Epithelial cell of proximal tubule (primary cell): ENCODE measurements at places on chromosomes 3 and 15. TPM values are rescaled to one million over a fixed set of nuclear protein-coding genes. Genes with fewer than 3 reads are reported as not detected.

- DNase-seq = no peak
These were observed 150.5 kb downstream of the MAGI1 start for GRCh38 chr3:65888196-65888595.

DNA sequence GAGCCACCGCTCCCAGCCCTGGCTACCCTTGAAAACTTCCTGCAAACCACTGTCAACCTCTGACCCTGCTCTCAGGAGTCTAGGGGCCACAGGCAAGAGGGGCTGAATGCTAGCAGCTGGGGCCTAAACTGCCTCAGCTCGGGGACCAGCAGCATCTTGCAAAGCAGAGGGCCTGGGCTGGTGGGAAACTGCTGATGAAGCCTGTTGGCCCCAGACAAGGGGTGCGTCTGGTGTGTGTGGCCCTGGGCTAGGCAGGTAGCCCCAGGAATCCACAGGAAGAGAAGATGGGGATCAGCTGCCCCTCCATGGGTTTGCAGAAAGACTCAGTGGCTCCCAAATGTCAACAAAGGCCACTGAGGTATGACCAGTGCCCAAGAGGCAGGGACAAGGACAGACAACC lies 8.2 kb upstream of the POLG start:
- no peak for DNase-seq

- no peak for DNase-seq
These were observed 68.5 kb downstream of the GPR176 start for GRCh38 chr15:39851500-39852092.

DNA sequence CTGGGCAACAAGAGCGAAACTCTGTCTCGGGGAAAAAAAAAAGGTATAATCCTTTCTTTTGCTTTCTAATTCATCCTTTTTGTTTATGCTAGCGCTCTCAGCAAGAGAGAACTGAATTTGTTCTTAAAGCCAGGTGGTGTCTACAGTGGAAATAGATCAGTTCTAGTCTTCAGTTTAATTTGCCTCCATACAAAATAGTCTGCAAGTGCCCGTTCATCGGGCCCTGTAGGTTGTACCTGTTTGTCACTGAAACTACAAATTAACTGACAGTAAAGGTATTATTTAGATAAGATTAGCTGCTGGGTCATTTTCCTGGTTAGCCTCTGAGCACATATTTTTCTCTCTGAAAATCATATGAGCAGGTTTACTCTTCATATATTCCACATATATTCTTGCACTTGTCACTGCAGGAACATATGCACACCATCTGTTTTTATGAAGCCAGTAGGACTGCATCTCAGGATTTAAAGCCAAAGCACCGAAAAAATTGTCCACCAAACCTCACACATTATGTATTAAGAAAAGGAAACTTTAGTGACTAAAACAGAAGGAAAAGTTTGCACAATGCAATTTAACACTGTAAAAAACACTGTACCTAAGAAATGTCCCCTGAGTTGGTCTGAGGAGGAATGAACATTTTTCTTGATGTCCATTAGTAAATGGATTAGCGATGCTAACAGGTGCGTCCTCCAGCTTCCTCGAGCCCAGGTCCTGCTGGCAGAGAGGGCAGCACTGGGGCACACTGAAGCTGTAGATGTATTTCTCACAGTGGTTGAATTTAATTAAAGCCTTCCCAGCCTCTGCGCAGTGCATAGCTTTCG lies 437 bp downstream of the MKRN2OS start:
- no peak for DNase-seq

DNA sequence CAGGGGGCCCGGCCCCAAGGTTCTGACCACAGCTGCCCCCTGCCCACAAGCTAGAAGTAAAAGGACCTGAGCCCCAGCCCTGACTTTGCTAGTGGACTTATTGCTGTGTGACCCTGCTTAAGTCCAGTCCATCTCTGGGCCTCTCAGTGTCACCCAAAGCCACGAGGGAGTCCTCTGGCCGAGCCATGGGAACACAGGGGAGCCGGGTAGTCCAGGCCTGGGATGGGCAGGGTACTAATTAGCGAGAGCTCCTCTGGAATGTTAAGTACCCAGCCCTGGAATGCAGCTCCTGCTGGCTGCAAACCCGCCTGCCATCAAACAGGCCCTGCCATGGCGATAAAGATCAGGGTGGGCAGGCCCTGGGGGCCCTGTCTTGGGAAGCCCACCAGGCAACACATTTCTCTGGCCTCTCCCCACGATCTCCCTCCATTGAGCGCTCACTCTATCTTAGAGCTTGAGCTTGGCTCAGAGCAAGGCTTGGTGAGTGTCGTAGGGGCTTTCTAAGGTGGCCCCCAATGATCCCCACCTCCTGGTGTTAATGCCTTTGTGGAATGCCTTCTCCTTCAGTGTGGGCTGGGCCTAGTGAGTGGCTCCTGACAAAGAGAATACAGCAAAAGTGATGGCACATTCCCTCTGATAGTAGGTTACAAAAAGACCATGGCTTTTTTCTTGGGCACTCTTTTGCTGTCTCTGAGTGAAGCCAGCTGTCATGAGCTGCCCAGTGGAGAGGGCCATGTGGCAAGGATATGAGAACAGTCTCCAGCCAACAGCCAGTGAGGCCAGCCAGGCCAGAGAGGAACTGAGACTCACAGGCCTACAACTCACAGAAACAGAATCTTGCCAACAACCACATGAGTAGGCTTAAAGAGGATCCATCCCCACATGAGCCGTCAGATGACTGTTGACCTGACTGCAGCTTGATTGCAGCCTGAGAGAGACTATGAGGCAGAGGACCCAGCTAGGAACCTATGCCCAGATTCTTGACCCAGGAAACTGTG lies 133.1 kb downstream of the SMAD6 start:
- DNase-seq = no peak

- DNase-seq = no peak
These were observed 34.1 kb upstream of the SFMBT1 start for GRCh38 chr3:53079791-53080555.

GRCh38 chr3:140505876-140506275 lies 172.0 kb upstream of the TRIM42 start:
- no peak for DNase-seq

- peak; percentile 87 for DNase-seq
These were observed 42.9 kb downstream of the MYO1E start for GRCh38 chr15:59329570-59330350.

DNA sequence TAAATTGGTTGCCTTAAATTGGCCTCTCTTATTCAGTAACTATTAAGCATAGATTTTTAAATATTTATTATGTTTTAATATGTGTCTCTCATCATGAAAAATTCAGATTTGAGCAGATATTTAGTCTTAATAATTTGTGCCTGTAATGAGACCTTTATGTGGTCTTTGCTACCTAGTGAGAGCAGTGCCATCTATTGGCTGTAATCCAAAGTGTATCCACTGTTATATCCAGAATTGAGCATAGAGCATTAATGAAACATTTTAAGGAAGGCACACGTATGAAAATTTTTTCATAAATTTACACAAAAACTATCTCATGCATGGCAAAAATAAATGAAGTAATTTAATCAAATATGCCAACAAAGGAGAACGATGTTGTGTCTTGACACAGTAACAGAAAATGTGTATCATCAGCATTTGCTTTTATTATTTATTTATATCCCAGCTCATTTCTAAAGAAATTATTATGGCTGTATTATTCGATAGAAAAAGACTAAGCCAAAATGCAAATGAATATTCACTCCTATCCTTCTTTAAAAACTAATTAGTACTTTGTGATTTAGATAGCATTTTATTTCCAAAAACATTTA lies 203.5 kb downstream of the RSRC1 start:
- no peak for DNase-seq

- DNase-seq = no peak
These were observed 149.1 kb downstream of the SEMA6D start for GRCh38 chr15:47866446-47866845.

GRCh38 chr3:185215873-185216606 lies 37.8 kb downstream of the EHHADH start:
- DNase-seq = no peak

- peak; percentile 52 for DNase-seq
These were observed 124.3 kb upstream of the SPRED1 start for GRCh38 chr15:38128341-38128781.

DNA sequence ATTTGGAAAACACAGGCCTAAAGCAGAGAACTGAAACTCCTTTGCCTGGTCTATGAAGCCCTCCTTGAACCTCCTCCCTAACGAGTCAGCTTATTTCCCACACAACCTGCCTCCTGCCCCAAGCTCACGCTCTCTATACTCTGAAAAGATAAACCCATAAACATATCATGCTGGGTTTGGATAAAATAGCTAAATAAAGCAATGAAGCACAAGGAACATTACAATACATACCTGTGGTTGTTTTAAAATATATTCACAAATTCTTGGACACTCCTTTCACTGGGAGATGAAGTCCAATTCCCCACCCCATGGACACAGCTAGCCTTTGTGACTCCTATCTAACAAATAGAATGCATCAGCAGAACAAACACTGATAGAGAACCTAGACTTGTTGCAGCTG lies 98.2 kb downstream of the PLCH1 start:
- no peak for DNase-seq

DNA sequence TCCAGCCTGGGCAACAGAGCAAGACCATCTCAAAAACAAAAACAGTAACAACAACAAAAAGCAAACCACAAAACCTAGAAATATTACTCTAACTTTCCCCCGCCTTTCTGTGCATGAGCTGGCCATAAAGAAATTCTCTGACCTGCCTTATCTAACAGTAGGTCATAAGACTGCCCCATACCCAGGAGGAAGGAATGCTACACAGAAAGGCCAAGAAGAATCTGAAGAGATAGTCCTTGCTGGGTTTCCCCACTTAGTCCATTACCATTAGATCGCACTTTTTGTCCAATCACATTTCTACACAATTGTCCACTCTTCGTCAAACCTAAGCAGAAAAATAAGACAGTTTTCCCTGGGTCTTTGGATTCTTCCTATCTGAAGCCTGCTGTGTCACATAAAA lies 23.5 kb downstream of the CIAO2A start:
- DNase-seq = no peak

DNA sequence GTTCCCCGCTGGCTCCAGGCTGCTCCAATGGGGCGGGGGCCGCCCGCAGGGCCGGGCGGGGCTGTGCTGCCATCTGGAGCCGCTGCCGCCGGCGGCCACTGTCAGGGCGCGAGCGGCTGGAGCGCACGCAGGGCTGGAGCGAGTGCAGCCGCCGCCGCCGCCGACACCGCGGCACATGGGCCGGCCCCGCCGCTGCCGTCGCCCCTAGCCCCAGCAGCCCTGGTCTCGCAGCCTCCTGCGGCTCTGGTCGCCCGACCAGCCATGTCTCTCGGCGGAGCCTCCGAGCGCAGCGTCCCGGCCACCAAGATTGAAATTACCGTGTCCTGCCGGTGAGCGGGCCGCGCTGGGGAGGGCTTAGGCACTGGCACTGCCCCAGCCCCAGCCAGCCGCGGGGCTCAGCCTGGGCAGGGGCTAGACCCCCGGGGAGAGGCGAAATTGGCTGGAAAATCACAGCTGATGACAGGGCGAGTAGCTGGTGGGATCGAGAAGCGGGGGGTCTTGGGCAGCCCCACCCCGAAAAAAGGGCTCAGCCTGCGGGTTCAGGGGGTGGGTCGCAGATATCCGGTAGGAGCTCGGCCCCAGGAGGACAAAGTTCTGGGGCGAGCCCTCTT lies at the start of gene CPNE9:
TSS of gene CPNE9 (plus strand) at position 98 of the 611 bp plus-strand sequence. CDS start at position 262, 164 bp downstream.
- no peak for DNase-seq

DNA sequence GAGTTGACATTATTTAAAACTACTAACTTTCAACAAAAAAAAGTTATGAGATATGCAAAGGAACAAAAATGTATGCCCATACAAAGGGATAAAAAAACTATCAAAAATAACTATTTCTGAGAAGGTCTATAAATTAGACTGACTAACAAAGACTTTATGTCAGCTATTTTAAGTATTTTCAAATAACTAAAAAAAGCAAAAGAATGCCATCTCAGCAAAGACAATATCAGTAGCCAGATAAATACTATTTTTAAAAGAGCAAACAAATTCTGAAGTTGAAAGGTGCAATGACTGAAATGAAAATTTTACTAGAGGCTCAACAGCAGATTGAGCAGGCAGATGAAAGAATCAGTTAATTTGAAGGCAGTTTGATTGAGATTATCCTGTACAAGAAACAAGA lies 3.6 kb upstream of the STRIT1 start:
- no peak for DNase-seq

DNA sequence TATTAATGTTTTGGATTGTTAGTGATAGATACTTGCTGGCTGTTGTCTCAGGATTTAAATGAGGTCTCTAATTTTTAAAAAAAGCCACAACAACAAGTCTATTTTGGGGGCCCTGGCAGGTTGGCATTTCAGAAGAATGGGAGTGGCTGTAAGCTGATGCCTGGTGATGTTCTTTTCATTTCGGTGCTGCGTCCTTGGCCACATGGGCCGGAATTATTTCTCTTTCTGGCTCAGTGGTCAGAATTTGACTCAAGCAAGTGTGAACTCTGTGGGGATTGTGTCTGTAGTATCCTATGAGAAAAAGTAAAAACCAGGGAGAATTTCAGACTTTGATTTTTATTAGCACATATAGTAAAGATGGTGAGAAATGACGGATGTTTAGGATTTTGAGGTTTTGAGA lies 203.0 kb downstream of the AKAP13 start:
- no peak for DNase-seq

DNA sequence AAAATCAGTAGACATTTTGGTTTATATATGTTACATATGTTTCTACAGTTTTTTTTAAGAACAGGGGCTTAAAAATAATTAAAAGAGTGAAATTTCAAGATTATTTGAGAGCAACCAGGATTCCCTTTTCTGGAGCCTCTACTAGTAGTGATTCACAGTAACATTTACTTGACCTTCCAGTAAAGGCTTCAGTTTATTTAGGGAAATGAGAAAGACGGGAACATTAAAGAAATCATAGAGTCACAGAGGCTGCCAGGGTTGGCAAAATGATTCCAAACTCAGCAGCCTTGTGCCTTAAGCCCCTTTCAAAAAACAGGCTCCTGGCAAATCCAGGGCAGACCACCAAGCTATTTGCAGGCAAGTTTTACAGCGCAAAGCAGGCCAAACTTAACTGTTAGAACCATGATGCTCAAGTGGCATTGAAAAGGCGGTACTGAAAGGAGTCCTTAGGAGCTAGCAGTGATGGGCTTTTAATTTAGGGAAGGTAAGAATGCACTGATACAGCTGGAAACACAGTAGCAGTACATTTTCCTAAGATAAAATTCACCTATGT lies 201.1 kb upstream of the ADAMTS9 start:
- no peak for DNase-seq

The MAPKBP1 gene
- 11.9 and 14.4 TPM in 2 replicates for total RNA-seq

The LDHAL6B gene
- total RNA-seq = not detected in 2 replicates

The MGA gene
- 14.8 and 20.8 TPM in 2 replicates for total RNA-seq

The DOCK3 gene
- total RNA-seq = 0.43 and 0.52 TPM in 2 replicates

The CP gene
- total RNA-seq = not detected in 2 replicates

The SLC35G2 gene
- 6.8 and 7.6 TPM in 2 replicates for total RNA-seq

The GOLGA6L10 gene
- 0.65 and 1.2 TPM in 2 replicates for total RNA-seq

The C2CD4A gene
- 0.07 and 0.35 TPM in 2 replicates for total RNA-seq

The FILIP1L gene
- total RNA-seq = 24.1 and 33.4 TPM in 2 replicates

The ABHD2 gene
- 32.9 and 45.9 TPM in 2 replicates for total RNA-seq

The NDUFB4 gene
- total RNA-seq = 172 and 229 TPM in 2 replicates

The C3orf20 gene
- total RNA-seq = not detected in 2 replicates

The GREM1 gene
- total RNA-seq = 4.0 and 15.9 TPM in 2 replicates
